IMR-90 (cell line): ENCODE measurements at places on chromosomes 12 and 14. TPM values are rescaled to one million over a fixed set of nuclear protein-coding genes. Genes with fewer than 3 reads are reported as not detected.

GRCh38 chr14:89331398-89331797 lies 85.6 kb downstream of the FOXN3 start:
- DNase-seq: no peak
- H3K27me3 ChIP-seq: no peaks in the 10 kb centered on the region
- no peak overlapping the region for H3K27ac ChIP-seq
- no peaks in the 10 kb centered on the region for H3K36me3 ChIP-seq
- H3K4me3 ChIP-seq: no peak overlapping the region

- no peaks in the 10 kb centered on the region; the same call in 1 of the 2 replicates for H3K4me1 ChIP-seq
- no peak for DNase-seq
- H3K27ac ChIP-seq: no peak overlapping the region
- H3K36me3 ChIP-seq: no peaks in the 10 kb centered on the region
- H3K27me3 ChIP-seq: peaks cover 10% of the 10 kb centered on the region
These were observed 245.4 kb downstream of the BMP4 start for GRCh38 chr14:53711205-53711604.

DNA sequence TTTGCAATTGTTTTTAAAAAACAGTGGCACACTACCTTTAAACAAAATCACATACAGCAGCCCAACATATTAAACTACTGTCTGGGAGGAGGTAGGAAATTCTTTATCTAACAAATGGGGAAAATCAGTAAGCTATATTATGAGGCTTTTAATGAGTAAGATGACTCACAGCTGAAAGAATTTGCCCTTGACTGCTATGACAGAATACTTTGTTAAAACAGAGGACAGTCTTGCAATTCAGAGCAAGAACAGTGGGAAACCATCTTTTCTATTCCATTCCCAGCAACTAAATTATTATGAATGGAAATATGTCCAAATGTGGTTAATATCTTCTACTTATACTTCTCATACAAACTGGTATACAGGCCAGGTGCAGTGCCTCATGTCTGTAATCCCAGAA lies 49.2 kb upstream of the SGPP1 start:
- H3K36me3 ChIP-seq: no peaks in the 10 kb centered on the region
- no peaks in the 10 kb centered on the region for H3K27me3 ChIP-seq
- H3K4me1 ChIP-seq: peaks cover 3% of the 10 kb centered on the region; the same call in 1 of the 2 replicates

DNA sequence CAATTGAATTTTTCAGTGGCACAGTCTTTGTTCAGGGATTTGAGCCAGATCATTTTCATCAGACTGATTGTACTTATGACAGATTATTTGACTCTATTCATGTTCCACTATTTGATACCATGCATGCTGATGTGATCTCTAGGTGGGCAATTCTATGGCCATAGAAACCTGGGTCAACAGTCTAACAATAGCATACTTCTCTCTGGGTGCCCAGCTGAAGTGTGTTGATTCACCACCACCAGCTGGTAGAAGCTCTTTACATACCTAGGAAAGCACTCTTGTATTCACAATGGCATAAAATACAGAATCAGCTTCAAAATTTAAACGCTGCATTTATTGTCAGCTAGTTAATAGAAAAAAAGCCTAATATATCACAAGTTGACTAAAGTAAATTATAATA lies 90.2 kb upstream of the TMTC2 start:
- H3K27me3 ChIP-seq: no peaks in the 10 kb centered on the region
- H3K36me3 ChIP-seq: no peaks in the 10 kb centered on the region
- DNase-seq: no peak
- no peak overlapping the region for H3K27ac ChIP-seq
- no peak overlapping the region for H3K4me3 ChIP-seq

FAM90A1 gene
- under 0.01 TPM in 1 of 2 replicates, not detected in the other for total RNA-seq

ARHGAP5 gene
- total RNA-seq: 45.3 and 71.1 TPM in 2 replicates

DNA sequence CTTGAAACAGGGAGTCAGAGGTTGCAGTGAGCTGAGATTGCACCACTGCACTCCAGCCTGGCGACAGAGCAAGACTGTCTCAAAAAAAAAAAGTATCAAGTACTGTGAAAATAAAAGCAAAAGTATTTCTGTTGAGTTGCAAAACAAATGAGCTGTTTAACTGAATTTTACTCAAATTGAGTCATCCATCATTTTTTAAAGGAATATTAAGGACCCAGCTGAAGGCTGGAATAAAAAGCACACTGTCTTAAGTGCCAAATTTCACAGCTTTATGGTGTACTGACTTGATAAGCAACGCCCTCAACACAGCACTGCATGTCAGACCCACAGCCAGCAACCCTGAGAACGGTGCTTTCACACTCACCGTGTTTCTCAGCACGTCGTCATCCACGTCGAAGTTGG lies 57.9 kb downstream of the AMN start:
- no peaks in the 10 kb centered on the region for H3K4me1 ChIP-seq
- H3K4me3 ChIP-seq: no peak overlapping the region
- no peak for DNase-seq
- no peaks in the 10 kb centered on the region for H3K27me3 ChIP-seq
- peaks cover 66% of the 10 kb centered on the region for H3K36me3 ChIP-seq
- H3K27ac ChIP-seq: peak overlapping the region; percentile 47; the same call in 1 of the 2 replicates

CATSPERB gene
- total RNA-seq: not detected in 2 replicates

CLECL1 gene
- not detected in 2 replicates for total RNA-seq

BATF gene
- not detected in 2 replicates for total RNA-seq
